Non-pigmented ciliary epithelial cell (primary cell): ENCODE measurements at places on chromosomes 1 and 21.

- no peak for DNase-seq
Observed at GRCh38 chr1:119061700-119062099, 73.6 kb upstream of the TBX15 start.

DNA sequence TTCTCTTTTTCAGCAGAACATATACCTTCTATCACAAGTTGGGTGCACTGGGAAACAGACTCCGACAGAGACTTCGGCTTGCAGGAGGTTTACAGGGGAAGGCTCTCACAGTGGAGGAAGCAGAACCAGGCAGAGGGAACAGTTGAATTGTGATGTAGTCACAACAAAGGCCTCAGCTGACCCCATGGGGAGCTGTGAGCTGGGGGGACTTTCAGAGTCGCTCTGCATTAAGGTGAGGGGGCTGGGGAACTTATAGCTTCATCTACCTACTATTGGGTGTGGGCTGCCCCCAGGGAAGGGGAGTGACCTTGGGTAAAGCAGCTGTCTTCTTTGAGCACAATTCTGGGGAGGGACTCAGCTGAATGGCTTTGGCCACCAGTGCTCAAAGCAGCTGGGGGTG is 94.9 kb upstream of the POU3F1 start:
- DNase-seq: no peak

GRCh38 chr21:34545079-34545884 is 33.3 kb upstream of the KCNE1 start:
- no peak for DNase-seq

DNA sequence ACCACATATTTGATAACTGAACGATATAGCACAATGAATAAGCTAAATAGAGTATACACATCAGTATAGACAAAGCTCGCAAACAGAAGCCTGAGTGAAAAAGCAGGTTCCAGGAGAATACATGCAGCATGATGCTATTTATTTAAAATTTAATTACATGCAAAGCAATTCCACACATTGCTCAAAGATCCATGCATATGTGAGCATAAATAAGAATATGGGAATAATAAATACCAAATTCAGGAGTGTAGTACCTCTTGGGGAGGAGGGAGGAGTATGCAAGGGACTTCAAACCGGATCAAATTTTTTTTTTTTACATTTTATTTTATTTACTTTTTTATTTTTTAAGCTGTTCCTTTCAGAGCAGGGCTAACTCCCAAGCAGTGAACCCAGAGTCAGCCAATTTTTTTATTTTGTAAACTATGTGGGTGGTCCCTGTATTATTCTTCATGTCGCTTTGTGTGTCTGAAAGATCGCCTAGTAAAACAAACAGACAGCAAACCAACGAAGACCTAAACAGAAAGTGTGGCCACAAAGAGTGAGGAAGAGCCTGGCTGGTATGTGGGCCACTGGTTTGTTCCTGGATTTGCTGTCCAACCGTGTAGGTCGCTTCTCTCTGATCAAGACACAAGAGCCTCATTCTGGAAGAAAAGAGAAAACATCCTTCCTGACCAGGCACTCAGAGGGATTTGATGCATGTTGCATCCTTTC is 4.2 kb upstream of the SHISAL2A start:
- no peak for DNase-seq

GRCh38 chr1:167273027-167273800 is 52.5 kb downstream of the POU2F1 start:
- no peak for DNase-seq

- DNase-seq: no peak
Observed at GRCh38 chr1:184072376-184072775, 20.8 kb downstream of the TSEN15 start.

GRCh38 chr1:172179918-172180317 is 240.6 kb upstream of the C1orf105 start:
- no peak for DNase-seq

GRCh38 chr1:52142220-52143183 is 613 bp downstream of the ZFYVE9 start:
- DNase-seq: no peak

DNA sequence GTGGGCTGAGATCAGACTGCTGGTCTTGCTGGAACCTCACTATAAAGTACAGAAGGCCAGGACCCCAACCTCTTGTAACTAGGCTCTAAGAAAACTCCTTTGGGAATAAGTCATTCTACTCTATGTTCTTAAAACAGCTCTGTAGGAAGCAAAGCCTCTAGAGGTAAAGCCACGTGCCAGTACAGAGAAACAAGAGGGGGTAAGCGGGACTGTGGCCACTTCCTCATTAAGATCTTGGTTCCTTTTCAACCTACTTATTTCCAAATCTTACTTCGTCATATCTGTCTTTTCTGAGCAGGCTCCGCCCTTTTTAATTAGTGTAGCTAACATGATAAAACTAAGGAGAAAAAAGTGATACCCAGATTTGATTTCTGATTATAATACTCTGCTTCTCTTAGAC is 3.8 kb downstream of the NCSTN start:
- DNase-seq: no peak

DNA sequence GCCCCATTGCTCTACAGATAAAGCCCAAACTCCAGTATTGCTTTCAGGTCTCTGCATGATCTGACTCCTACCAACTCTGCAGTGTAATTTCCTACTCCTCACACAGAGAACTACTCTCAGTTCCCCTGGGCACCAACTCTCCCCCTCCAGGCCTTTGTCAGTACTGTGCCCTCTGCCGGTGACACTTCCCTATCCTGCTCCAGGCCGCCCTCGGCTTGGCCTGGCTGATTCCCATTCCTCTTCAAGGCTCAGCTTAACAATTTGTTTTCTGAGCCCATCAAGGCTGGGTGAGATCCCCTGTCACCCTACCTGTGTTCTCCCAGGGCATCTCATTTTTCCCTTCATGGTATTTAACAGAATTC is 2.6 kb downstream of the SLAMF8 start:
- no peak for DNase-seq

GRCh38 chr1:237386362-237387143 is 344.6 kb downstream of the RYR2 start:
- no peak for DNase-seq

GRCh38 chr1:84712276-84712874 is 22.1 kb upstream of the SSX2IP start:
- DNase-seq: no peak

- DNase-seq: no peak
Observed at GRCh38 chr1:216332003-216332402, 91.2 kb downstream of the USH2A start.

DNA sequence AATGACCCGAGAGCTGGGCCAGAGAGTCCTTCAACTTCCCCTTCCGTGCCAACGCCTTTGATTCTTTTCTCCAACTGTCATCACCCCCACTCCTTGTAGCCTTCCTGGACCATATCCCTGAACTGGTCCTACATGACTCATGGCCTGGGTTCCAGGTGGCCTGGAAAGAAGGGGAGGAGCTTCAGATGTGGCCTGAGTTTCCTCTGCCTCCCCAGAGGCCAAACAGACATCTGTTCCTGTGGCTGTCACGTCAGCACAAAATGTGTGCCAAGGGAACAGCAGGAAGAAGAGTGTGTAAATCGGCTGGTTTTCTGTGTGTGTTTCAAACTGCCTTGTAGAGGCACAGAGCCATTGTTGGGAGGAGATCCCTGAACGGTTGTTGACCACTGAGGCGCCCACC is 24.9 kb upstream of the KIRREL1 start:
- DNase-seq: no peak

DNA sequence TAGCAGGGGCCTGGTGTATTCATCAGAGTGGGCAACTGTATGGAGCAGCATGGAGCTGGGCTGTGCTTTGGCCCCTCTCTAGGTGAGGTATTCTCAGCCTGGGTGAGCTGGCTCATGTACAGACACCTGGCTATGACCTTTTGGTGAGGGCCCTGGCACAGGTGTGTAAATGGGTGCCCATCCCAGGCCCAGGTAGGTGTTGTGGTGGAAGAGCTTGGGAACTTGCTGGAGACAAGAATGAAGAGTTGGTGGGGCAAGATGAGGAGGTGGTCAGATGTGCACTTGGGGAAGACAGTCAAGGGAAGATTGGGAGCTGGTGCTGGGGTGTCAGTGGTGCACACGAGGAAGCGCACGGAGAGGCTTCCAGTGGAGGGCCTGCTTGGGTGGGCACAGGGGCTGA is 95.5 kb downstream of the TRIM11 start:
- no peak for DNase-seq

GRCh38 chr1:165367375-165367993 is 11.0 kb upstream of the LMX1A start:
- DNase-seq: peak; percentile 41

- no peak for DNase-seq
Observed at GRCh38 chr1:151720554-151720953, 768 bp upstream of the RIIAD1 start.

GRCh38 chr1:99445486-99445885 is 181.2 kb downstream of the PLPPR4 start:
- no peak for DNase-seq

DNA sequence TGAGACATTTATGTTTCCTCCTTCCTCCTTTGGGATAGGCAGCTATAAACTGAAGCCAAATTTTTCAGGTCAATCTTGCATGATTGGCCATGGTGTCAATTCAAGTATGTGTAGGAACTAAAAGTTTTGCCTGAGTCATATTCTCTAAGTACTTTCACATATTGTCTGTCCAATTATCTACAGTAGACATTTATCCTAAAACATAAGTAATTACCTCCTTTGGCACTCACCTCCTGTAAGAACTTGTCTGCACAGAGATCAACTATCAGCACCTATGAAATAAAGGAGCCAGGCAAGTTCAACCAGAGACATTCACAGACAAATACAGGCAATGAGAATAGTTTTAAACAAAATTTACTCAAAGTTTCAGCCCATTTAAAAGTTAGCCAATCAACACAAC is 14.2 kb upstream of the BCAS2 start:
- DNase-seq: no peak

DNA sequence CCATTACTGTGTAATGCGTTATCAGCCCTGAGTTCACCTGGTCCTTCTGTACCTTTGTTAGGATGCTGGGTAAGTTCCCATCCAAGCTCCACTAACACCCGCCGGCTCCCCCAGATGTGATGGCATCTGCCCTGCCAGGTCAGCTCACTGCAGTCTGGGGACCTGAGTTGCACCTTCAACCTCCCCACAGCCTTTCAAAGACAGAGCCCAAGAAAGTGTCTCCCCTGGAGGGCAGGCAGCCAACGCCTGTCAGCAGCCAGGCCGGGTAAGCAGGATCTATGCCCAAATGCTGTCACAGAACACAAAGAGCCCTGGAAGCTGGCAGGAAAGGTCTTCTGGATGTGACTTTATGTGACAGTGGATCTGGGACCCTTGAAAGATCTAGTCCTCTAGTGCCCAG is 13.7 kb downstream of the MRAP start:
- no peak for DNase-seq

GRCh38 chr1:31923901-31924535 is 14.2 kb downstream of the PTP4A2 start:
- no peak for DNase-seq

DNA sequence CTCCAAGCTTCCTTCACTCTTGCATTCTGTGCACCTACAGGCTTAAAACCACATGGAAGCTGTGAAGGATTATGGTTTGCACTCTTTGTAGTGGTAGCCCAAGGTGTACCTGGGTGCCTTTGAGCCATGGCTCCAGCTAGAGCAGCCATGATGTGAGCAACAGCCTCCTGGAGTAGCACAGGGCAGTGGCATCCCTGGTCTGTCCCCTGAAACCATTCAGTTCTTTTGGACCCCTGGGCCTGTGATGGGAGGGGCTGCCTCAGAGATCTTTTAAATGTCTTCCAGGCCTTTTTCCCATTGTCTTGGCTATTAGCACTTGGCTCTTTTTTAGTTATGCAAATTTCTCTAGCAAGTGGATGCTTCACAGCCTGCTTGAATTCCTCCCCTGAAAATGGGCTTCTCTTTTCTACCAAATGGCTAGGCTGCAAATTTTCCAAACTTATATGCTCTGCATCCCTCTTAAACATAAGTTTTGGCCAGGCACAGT is 47.4 kb downstream of the CLCA4 start:
- DNase-seq: no peak

- no peak for DNase-seq
Observed at GRCh38 chr1:12275370-12275769, 45.5 kb downstream of the VPS13D start.

DNA sequence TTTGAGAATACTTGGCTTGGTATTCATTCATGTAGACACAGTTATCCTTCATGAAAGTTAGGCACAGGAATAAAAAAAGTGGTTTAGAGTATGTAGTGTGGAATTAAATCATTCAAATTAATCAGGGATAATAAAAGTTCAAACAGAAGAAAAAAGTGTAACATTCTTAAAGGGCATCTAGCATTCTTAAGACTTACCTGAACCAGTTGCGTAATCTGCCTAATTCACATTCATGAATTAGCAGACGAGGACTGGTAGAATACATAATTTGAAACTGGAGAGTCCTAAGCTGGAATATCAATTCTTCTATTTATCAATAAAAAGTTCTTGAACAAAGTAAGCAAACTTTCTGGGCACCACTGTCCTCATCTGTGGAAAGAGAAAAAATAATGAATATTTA is 157.0 kb upstream of the DEPDC1 start:
- no peak for DNase-seq

GRCh38 chr1:55057956-55058298 is 18.6 kb downstream of the PCSK9 start:
- DNase-seq: no peak

DNA sequence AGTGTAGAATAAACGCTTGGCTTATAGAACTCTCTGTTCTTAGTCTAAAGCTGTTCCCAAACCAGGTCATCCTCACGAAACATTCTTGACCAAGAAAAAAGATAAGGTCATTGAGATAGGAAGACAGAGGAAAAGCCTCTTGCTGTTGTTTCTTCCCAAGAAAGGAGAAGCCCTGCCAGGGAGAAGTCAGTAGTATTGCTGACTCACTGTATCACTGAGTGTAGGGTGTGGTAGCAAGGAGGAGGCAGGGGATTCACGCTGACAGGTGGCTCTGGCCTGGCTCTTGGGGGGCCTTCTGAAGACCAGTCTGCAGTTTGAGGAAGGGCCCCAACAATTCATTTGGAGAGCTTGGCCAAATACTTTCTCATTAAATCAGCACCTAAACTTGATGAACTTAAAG is 97.8 kb downstream of the CD247 start:
- DNase-seq: no peak

DNA sequence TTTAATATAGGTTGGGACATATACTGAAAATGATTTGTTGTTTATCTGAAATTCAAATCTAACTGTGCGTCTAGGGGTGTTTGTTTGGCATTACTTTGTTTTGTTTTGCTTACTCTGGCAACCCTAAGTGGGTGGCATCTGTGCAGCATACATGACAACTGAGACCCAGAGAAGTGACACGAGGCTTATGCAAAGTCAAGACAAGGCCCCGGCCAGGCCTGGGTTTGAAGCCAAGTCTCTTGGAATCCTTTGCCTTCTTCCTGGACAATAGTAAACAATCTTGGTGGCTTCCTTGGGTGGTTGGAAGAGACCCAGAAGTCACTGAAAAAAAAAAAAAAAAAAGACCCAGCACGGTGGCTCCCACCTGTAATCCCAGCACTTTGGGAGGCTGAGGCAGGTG is 197.6 kb upstream of the TMEM51 start:
- no peak for DNase-seq
